ENCODE measurements at places on chromosomes 7 and 10. TPM values are rescaled to one million over a fixed set of nuclear protein-coding genes. Genes with fewer than 3 reads are reported as not detected.

Gene NCF1
- total RNA-seq: not detected

Gene OR6V1
- not detected for total RNA-seq

Gene CALML5
- total RNA-seq: not detected

Gene MKX
- total RNA-seq: 0.20 TPM

Gene UMAD1
- 8.8 TPM for total RNA-seq

Gene PARG
- total RNA-seq: 26.1 TPM

Gene HIP1
- total RNA-seq: 7.0 TPM

Gene WBP1L
- total RNA-seq: 34.4 TPM

Gene CXCL12
- total RNA-seq: 0.20 TPM

Gene TUBAL3
- total RNA-seq: not detected

Gene SAP25
- total RNA-seq: not detected

Gene LMBR1
- total RNA-seq: 37.9 TPM

Gene HOXA1
- 1.4 TPM for total RNA-seq

Gene EVX1
- total RNA-seq: not detected

Gene CUBN
- 2.9 TPM for total RNA-seq

Gene UCN3
- total RNA-seq: not detected

Gene ACTR3C
- 0.20 TPM for total RNA-seq

Gene TRPV5
- not detected for total RNA-seq

Gene CNTNAP2
- not detected for total RNA-seq

Gene NPY4R
- total RNA-seq: not detected

Gene PAX4
- not detected for total RNA-seq

Gene DIP2C
- 12.5 TPM for total RNA-seq

Gene ABCC2
- total RNA-seq: 12.1 TPM

Gene TIAL1
- total RNA-seq: 39.3 TPM

Gene UFSP1
- 9.2 TPM for total RNA-seq

Gene FANK1
- 0.20 TPM for total RNA-seq

Measured in subcutaneous preadipocyte (primary cell).